ENCODE measurements at places on chromosomes 6 and 20.

DNA sequence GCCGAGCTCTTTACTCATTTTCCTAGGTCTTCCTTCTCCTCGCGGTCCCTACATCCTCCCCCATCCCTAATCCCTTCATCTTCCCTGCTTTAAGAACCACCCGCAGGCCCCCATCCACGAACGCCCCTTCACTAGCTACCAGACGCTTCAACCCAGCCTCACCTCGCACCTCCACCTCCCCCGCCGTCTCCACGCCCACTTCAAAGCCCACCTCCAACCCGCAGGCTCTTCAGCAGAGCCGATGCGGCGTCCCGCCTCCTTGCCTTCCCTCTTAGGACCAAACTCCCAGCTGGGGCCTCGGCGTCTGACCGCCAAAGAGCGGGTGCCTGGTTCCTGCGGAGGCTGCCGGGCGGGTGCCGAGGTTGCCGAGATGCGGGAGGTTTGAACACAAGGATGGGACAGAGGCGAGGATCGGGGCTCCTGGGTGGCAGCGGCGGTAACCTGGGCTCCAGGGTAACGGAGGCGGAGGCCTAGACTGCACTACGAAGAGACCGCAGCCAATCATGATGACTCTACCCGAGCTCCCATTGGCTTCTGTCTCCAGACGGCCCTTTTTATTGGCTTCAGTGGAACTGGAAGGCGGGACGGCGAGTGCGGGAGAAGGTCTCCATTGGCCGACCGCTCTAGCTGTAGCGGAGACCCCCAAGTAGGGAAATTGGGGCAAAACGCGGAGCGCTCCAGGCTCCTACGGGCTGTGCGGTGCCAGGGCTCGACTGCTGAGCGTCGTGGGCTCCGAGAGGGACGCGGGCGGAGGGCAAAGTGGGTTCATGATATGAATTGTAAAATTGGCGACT is at the start of gene LCA5:
Gene LCA5 (minus strand): TSS at position 477 of the 794 bp plus-strand sequence. CDS start 18,536 bp downstream, outside the sequence.
- DNase-seq = peak; percentile 95

- no peak for DNase-seq
Measured at GRCh38 chr6:121437851-121438651, 2.6 kb downstream of the GJA1 start.

DNA sequence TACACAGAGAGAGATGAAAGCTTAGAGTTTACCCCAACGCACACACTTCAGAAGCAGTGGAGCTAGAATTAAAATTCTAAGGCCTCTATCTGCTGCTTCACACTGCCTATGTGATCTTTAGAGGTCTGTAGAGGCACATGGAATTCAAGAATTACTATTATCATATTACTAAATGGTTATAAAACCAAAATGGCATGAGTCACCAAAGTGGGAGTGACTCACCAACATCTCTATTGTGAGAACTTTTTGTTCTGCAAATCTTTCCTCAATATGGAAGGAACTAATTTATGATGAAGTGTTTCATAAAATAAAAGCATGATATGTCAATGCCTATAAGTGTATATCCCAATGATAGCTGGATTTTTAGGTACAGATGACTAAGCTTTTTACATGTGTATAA is 28.5 kb upstream of the TMEM244 start:
- DNase-seq = no peak

DNA sequence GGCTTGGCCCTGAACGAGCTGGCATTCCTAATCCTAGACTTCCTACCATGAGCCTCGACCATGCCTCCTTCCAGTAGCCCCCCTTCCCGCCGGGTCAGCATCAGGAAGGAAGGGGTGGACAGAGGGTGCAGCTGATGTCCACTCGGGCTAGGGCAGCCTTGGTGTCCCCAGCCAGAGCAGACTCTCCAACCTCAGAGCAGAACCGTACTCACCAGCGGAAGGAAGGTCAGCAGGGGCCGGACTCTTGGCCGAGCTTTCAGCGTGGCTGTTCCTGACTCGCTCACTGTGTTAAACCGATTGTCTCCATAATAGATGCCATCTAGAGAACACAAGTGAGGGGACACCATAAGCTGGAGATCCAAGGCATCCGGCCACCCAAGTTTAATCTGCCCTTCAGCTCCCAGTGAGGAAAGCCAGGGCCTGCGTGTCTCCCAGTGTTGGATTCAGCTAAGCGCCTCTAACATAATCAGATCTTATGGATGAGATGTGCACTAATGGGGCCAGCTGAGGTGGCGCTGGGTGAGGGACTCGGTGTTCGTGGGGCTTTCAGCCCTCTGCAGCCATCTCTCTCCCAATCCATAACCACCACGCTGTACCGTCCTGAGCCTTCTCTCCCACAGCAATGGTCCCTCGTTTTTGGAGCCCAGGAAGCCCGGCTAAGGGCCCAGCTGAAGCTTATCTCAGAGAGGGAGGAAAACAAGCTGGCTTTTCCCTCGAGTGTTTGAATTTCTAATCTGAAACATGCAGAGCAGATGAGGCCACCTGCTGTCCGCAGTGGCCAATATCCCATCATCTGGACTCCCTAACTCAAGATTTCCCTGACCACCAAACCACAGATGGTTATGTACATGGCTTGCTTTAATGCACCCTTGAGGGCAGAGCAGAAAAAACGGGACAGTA is 13.7 kb downstream of the C6orf132 start:
- DNase-seq = peak; percentile 73

GRCh38 chr6:63553208-63553607 is 19.1 kb upstream of the LOC128125822 start:
- DNase-seq = no peak

DNA sequence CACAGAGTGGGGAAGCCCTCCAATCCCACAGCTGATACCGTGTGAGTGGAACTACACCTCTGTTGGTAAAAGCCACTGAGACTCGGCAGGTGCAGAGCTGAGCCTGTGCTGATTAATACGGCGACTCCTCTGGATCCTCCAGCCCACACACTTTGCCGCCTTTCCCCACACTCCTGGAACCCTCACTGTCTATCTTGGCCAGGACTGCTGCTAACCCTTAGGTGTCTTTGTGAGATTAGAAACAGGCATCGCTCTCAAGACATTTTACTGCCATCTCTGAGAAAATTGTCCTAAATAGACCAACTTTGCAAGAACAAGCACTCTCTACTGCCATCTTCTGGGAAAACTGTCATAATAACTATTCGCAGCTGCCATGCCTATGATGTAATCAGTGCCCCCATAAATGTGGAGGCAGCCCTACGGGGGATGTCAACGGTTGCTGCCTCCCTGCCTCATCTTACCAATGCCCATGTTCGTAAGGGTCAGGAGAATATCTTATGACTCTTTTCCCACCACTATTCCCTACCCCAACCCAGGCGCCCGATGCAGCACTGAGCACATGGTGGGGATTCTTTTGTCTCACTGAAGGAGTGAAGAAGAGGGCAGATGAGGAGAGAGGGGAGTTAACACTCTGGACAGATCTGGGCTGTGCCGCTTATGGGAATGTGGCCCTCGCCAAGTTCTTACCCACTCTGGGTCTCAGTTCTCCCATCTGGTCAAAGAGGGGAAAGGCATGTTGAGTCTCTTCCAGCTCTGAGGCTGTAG is 26.1 kb upstream of the KCNB1 start:
- no peak for DNase-seq

DNA sequence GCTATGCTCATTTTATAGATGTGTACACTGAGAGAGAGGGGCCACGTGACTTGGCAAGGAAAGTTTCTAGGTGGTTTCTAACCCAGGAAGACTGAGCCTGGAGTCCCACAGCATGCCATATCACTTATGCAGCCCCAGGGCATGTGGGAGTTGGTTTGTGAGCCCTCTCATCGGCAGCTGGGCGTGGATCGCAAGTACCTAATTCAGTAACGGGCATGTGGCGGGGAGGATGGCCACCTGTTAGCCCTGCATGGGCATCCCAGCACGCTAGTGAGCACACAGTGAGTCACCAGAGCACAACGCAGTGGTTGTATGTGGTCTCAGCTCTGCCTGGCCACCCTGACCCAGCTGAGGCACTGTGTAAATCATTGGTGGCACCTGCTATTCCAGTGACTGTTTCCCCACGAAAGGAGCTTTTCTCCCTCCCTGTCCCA is 88.3 kb downstream of the NINL start:
- DNase-seq = no peak
